Activated CD4-positive, alpha-beta memory T cell treated with anti-CD3 and anti-CD28 coated beads, Interleukin-2, amount 10 ng/mL, durations not matched to agents 7 days and 5 days (primary cell): ENCODE measurements at places on chromosomes 5 and 9. TPM values are rescaled to one million over a fixed set of nuclear protein-coding genes. Genes with fewer than 3 reads are reported as not detected.
A peak's percentile ranks its signal among the peaks of the same experiment; 100 is the strongest.

GRCh38 chr5:132059696-132060500, 557 bp upstream of the IL3 start:
- no peak overlapping the region for H3K4me3 ChIP-seq
- H3K36me3 ChIP-seq = no peaks in the 10 kb centered on the region
- H3K27me3 ChIP-seq = peaks cover 8% of the 10 kb centered on the region
- H3K4me1 ChIP-seq = peaks cover 74% of the 10 kb centered on the region
- peak overlapping the region; percentile 44 for H3K27ac ChIP-seq

- no peaks in the 10 kb centered on the region for H3K36me3 ChIP-seq
- no peaks in the 10 kb centered on the region for H3K4me1 ChIP-seq
- H3K27ac ChIP-seq = no peak overlapping the region
- peaks cover 34% of the 10 kb centered on the region for H3K27me3 ChIP-seq
- DNase-seq = no peak
Observed at GRCh38 chr5:77607324-77607723, 31.2 kb downstream of the OTP start.

BAAT gene
- not detected for total RNA-seq

DNA sequence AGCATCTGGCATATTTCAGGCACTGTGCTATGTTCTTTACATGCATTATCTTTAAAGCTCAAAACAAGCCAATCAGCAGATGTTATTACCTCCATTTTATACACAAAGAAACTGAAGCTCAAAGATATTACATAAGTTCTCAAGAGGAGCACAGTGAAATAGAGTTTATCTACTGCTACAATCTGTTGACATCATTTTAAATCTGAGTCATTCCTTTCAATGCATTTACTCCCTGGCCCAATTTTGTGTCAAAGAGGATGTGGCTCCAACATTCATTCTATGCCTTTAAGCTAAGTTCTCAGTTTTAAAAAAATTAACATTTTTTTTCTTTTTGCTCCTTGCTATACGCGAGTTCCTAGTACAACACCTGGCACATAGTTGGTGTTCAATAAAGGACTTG, 486.3 kb upstream of the ZNF462 start:
- H3K4me1 ChIP-seq = no peaks in the 10 kb centered on the region
- no peak for DNase-seq
- H3K27ac ChIP-seq = no peak overlapping the region

- no peaks in the 10 kb centered on the region for H3K36me3 ChIP-seq
- no peak for DNase-seq
- H3K4me3 ChIP-seq = no peak overlapping the region
- H3K27ac ChIP-seq = no peak overlapping the region
Observed at GRCh38 chr9:134717924-134718645, 76.5 kb downstream of the COL5A1 start.

DNA sequence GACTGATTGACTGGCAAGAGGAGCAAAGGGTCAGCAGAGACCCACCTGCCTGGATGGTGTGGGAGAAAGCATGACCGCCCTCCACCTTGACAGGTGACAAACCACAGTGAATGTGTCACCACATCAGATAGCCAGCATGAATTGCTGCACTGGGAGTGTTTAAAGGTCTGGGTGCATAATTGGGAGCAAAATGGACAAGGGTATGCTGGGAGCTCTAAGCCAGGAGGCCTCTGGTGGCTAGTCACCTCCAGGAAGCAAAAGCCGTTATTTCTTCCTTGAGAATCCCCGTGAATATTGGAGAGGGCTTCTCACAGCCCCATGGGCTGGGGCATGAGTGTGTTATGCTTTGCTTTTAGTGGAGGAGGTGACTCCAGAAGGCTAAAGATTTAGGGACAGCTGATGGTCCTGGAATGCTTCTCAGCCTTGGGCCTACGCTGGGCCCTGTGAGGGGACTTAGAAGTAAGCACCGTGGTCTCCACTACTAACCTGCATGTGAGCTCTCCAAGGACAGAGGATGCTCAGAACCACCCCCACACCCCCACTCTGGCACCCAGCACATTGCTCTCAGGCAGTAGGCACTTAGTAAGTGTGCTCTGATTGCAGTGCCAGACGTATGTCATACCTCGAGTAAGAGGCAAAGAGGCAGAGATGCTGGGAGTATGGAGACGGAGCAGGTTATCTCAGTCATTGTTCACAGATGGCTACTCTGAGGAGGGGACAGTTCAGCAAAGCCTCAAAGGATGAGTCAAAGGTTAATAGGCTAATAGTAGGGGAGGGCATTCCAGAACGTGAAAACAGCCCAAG, 9.1 kb upstream of the IRF1 start:
- H3K27me3 ChIP-seq = no peaks in the 10 kb centered on the region
- peaks cover 49% of the 10 kb centered on the region for H3K4me1 ChIP-seq

DNA sequence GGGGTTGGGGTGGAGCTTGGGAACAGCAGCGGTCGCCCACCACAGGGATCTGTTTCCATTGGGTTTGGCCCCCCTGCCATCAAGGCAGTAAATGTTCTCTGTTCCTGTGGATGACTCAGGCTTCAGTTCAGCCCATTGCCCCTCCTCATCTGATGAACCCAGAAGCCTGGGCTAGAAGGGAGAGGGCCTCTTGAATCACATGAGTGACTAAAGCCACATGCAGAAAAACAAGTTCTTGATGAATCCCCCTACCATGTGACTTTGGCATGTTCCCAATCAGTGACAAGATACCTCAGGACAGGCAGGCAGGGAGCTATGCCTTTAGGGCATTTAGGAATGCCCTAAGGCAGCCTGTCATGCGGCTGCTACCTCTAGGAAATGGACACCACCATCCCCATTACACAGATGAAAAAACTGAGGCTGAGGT, 2.5 kb downstream of the SH3PXD2B start:
- no peaks in the 10 kb centered on the region for H3K36me3 ChIP-seq
- no peak overlapping the region for H3K4me3 ChIP-seq
- no peak overlapping the region for H3K27ac ChIP-seq
- peaks cover 13% of the 10 kb centered on the region for H3K4me1 ChIP-seq

GRCh38 chr5:105146867-105147266, 1584.3 kb upstream of the NUDT12 start:
- no peak overlapping the region for H3K4me3 ChIP-seq
- DNase-seq = no peak

CEP120 gene
- total RNA-seq = 35.2 TPM

GRCh38 chr9:19155106-19155935, 28.0 kb upstream of the PLIN2 start:
- no peaks in the 10 kb centered on the region for H3K36me3 ChIP-seq
- no peaks in the 10 kb centered on the region for H3K27me3 ChIP-seq
- no peak overlapping the region for H3K4me3 ChIP-seq
- no peak for DNase-seq
- H3K4me1 ChIP-seq = peaks cover 23% of the 10 kb centered on the region

DNA sequence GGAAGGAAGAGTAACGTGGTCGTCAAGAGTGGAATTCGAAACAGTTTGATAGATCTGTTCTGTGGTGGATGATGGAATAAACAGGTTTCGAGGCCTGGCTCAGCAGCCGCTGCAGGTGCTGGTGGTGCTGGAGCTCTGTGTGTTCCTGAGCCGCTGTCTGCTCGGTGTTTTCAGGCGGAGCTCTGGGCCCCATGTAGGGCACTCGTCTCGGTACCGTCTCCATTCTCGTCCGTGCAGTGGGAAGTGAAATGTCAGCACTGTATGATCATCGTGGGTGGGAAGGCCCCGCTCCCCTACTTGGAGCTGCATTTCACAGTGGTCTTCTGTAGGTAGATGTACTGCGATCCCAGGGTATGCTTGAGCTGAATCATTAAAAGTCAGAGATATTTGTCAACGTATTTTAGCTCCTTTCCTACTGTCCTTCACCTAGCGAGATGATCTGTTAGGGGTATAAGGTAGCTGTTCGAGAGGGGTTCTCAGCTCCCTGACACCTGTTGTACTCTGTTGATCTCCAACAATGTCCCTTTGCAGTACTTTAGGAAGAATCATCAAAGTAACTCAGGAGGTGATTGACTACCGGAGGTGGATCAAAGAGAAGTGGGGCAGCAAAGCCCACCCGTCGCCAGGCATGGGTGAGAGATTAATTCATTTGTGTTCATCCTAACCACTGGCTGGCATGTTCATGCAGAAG, 35.9 kb downstream of the TENT4A start:
- H3K4me3 ChIP-seq = no peak overlapping the region
- peaks cover 78% of the 10 kb centered on the region for H3K36me3 ChIP-seq
- no peak for DNase-seq
- no peak overlapping the region for H3K27ac ChIP-seq

GRCh38 chr9:16659096-16659495, 211.4 kb downstream of the BNC2 start:
- no peaks in the 10 kb centered on the region for H3K27me3 ChIP-seq
- no peaks in the 10 kb centered on the region for H3K36me3 ChIP-seq
- no peak overlapping the region for H3K4me3 ChIP-seq
- no peak overlapping the region for H3K27ac ChIP-seq
- no peaks in the 10 kb centered on the region for H3K4me1 ChIP-seq

GRCh38 chr9:28031521-28032267, 458.4 kb upstream of the C9orf72 start:
- H3K4me3 ChIP-seq = no peak overlapping the region
- no peaks in the 10 kb centered on the region for H3K27me3 ChIP-seq
- no peak overlapping the region for H3K27ac ChIP-seq
- no peaks in the 10 kb centered on the region for H3K36me3 ChIP-seq
- no peak for DNase-seq
- no peaks in the 10 kb centered on the region for H3K4me1 ChIP-seq

ADGRD2 gene
- total RNA-seq = not detected

GRCh38 chr9:27329291-27329690, 32.3 kb upstream of the EQTN start:
- H3K27ac ChIP-seq = no peak overlapping the region
- no peaks in the 10 kb centered on the region for H3K36me3 ChIP-seq
- H3K4me1 ChIP-seq = no peaks in the 10 kb centered on the region
- no peak for DNase-seq
- H3K27me3 ChIP-seq = peaks cover 19% of the 10 kb centered on the region
- H3K4me3 ChIP-seq = no peak overlapping the region

SLIT3 gene
- total RNA-seq = not detected

DNA sequence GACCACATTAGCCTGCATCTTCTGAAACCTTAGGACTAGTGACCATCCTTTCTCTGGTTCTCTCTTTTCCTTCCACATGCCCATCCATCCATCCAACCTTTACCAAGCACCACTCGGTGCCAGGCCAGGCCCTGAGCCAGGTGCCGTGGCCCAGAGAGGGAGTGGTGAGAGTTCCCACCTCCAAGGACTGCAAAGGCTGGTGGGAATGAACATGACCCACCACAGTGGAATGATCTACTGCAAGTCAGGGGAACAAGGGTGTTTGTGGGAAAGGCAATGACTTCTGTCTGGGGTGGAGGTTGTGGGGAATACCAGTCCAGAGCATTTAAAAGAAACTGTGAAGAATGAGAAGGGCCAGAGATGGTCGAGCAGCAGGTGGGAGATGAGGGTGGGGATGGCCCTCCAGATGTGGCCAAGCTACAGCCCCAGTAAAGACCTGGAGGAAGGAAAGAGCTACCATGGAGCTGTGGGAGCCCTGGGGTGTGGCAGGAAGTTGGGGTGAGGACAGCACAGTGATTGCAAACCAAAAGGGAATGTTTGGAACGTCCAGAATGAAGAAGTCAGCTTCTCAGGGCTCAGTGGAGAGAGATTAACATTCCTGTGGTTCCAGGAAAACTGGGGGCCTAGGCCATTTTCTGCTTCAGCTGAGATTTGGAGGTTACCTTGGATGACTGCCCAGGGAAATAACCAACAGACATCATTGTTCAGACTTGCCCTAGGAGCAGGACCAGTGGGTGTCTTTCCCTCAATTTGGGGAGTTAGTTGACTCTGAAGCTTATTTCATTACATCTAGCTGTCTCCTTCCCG, 30.7 kb upstream of the CORO2A start:
- peaks cover 9% of the 10 kb centered on the region for H3K4me1 ChIP-seq
- no peaks in the 10 kb centered on the region for H3K27me3 ChIP-seq
- no peak overlapping the region for H3K4me3 ChIP-seq
- H3K27ac ChIP-seq = no peak overlapping the region
- H3K36me3 ChIP-seq = peaks cover 23% of the 10 kb centered on the region

CDKN2B gene
- total RNA-seq = 2.5 TPM

DNA sequence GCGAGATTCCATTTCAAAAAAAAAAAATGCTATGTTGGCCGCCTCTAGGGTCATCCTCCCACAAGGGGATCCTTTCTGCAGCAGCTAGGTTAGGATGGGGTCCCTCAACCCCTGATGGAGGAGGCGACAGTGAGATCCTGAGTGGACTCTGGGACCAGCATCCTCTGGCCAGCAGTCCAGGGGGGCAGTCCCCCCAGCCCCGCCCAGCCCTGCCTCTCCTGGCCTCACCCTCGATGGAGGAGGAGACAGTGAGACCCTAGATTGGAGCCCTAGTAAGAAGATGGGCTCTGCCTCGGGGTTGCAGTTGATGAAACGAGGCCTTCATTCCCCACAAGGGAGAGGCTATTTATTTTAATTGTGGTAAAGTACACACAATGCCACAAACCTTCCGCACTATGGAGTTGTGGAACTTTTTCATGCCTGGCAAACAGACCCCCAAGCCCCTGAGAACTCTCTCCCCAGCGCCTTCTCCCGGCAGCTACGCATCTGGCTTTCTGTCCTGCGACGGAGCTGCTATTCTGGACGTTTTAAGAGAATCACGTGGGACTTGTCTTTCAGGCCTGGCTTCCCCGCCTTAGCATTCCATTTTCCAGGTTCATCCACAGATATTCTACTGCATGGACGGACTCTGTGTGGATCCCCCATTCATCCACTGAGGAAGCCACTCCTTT, 15.8 kb downstream of the VAV2 start:
- DNase-seq = no peak
- no peak overlapping the region for H3K4me3 ChIP-seq
- H3K36me3 ChIP-seq = no peaks in the 10 kb centered on the region
- H3K27me3 ChIP-seq = no peaks in the 10 kb centered on the region
- H3K27ac ChIP-seq = no peak overlapping the region

DNA sequence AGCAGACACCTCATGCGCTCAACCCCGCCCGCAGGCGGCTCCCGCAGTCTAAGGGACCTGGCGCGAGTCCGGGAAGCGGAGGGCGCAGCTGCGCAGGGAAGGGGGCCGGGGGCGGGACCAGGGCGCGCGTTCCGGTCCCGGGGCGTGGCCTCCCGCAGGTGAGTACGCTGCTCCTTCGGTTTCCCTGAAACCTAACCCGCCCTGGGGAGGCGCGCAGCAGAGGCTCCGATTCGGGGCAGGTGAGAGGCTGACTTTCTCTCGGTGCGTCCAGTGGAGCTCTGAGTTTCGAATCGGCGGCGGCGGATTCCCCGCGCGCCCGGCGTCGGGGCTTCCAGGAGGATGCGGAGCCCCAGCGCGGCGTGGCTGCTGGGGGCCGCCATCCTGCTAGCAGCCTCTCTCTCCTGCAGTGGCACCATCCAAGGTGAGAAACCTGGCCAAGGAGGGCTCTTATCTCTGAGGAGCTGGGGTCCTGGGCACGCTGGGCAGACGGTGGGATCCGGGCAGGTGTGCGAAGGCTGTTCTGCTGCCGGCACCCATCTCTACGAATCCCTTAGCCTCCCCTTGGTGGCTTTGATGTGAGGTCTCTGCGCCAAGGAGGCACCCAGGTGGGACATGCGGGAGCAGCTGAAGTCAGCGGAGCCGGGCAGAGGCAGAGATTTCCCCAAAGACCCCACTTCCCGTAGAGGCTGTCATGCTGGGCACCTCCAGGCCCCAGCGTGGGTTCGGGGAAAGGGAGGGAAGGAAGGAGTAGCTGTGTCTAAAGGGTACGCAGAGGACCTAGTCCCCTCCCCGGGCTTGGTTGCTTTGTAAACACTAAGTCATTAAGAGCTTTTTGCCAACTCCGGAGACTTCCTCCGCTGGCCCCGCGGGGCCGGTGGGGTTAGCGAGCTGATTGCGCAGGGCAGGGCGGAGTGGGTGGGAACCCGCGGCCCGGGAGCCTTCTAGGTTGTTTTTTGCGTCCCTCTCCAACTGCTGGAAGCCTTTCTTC, at the start of gene F2RL1:
F2RL1 (plus strand) TSS at position 187 of the 988 bp plus-strand sequence; CDS start at position 340, 153 bp downstream.
- no peak within 1 kb of the TSS for H3K27ac ChIP-seq
- H3K4me3 ChIP-seq = peak within 1 kb of the TSS; percentile 70
- H3K27me3 ChIP-seq = peaks cover 53% of the 10 kb centered on the region
- peak; percentile 35 for DNase-seq
